NCI-H2107 (cell line): ENCODE measurements at places on chromosomes 11 and 22.

- no peak for DNase-seq
These were observed 63.0 kb downstream of the TNRC6B start for GRCh38 chr22:40240686-40241085.

GRCh38 chr11:8047382-8047781 lies 33.6 kb upstream of the TUB start:
- no peak for DNase-seq

- no peak for DNase-seq
These were observed 30.8 kb upstream of the EXPH5 start for GRCh38 chr11:108624196-108624925.

GRCh38 chr22:30397656-30398635 lies 1.1 kb downstream of the SEC14L2 start:
- DNase-seq = no peak

DNA sequence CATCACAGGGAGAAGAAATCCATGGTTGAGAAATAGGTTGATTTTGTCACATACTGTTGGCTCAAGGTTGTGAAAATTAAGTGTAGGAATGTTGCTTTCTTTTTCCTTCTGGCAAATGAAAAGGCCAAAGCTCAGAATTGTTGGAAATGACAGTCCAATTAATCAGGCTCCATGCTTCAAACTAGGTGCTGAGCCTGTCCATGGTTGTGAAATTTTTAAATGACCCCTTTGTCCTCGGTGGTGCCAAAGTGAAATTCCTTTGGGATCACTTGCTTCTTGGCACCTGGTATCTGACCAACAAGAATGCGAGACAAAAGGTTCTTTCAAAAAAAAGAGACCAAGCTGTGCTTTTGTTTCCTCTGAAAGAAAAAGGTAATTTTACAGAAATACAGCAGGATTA lies 451.9 kb downstream of the ETS1 start:
- no peak for DNase-seq
